ENCODE measurements at places on chromosomes 12 and 14.
A peak's percentile ranks its signal among the peaks of the same experiment; 100 is the strongest.

GRCh38 chr12:52203079-52203921 is 11.5 kb upstream of the KRT80 start:
- peak; percentile 19 for DNase-seq

- DNase-seq: peak; percentile 72
Measured at GRCh38 chr14:49621114-49621881, 699 bp downstream of the MGAT2 start.

- no peak for DNase-seq
Measured at GRCh38 chr14:20624495-20625070, 16.9 kb downstream of the OR6S1 start.

DNA sequence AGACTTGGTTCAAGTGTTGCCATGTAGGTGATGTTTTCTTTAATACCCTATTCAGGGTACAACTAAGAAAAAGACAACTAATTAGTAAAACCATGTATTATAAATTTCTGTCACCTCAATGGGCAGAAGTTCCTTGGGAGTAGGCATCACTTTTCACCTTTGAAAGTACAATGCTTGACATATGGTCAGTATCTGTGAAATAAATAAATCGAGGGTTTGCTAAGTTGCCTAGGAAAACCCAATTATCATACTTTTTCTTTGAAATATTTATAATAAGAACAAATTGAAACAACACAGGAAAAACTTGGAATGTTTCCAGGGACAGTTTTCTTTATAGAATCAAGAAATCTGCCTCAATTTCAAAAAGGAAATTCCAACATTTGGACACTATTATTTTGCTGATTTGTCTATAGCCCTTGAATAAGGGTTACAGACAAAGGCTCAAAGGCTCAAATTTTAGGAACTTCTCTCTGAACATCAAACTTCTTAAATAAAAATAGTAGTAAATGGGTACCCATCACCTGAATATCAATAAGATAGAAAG is 13.7 kb downstream of the FGD6 start:
- DNase-seq: no peak

DNA sequence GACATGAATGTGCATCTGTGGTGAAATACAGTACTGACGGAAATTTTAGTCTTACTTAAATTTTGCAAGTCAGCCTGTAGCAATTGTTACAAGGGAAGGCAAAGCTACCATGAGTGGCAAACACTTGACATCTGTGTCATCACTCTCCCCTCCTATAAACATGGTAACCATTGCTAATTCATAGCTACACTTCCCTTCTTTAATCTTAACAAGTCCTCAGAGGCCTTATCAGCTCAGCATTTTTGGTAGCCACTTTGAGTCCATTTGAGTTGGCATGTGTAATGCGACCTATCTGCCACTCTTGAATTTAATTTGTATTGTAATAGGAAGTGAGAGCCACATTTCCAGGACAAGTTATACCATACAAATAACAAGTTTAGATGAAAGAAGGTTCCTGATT is 218.1 kb downstream of the RMST start:
- no peak for DNase-seq

DNA sequence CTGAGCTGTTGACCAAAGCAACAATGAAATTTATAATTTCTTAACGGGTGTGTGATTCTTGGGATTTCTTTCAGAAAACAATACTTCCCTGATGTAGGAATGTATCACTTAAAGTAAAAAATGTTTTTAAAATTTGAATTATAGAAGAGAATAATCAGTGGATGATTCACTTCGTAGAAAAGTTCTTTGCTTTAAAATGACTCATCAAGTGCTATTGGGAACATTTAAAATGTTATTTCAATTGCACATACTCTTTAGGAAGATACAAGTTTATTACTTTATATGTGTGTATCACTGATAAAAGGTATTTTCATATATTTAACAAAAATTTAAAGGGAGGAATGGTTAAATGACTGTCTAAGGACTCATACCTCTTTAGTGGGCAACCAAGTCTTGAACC is 155.3 kb downstream of the PDE3A start:
- no peak for DNase-seq

GRCh38 chr14:76603713-76604112 is 157.6 kb upstream of the VASH1 start:
- DNase-seq: no peak

- DNase-seq: peak; percentile 34
Measured at GRCh38 chr12:47941871-47942613, 21.4 kb upstream of the TMEM106C start.

DNA sequence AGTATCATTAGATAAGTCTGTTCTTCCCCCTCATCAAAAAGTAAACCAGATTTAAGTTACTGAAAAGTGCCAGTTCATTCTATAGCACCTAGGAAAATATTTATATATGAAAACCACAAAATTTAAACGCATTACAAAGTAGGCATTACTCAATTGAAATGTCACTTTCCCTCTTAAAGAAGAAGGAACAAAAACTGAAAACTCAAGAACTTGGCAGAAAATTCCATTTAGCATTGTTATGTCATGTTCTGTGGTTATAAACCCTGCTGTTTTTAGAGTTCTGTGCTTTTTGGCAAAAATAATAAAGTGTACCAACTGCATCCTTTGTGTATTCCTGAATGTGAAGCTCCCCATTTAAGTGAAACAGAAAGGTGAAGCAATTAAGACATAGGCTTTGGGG is 3.6 kb downstream of the FGD4 start:
- no peak for DNase-seq

GRCh38 chr12:131378861-131379665 is 331.8 kb upstream of the SFSWAP start:
- no peak for DNase-seq

GRCh38 chr12:57591782-57592325 is 862 bp downstream of the PIP4K2C start:
- no peak for DNase-seq

DNA sequence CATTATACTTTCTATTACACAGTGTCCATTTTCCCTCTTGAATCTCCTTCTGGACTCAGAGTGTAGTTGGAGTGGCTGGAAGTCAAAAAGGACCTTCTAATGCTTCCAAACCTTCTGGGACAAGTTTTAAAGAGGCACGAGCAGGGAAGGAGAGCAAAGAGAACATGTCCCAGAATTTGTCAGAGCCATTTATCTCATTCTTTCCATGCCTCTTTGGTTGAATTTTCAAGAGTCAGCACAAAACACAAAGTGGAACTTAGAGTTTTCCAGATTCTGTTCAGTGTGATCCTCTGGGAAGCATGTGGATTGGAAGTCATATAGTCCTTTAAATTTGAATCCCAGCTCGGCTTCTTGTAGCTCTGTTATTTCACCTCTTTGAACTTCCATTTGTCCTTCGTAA is 138.2 kb upstream of the PWP1 start:
- no peak for DNase-seq

DNA sequence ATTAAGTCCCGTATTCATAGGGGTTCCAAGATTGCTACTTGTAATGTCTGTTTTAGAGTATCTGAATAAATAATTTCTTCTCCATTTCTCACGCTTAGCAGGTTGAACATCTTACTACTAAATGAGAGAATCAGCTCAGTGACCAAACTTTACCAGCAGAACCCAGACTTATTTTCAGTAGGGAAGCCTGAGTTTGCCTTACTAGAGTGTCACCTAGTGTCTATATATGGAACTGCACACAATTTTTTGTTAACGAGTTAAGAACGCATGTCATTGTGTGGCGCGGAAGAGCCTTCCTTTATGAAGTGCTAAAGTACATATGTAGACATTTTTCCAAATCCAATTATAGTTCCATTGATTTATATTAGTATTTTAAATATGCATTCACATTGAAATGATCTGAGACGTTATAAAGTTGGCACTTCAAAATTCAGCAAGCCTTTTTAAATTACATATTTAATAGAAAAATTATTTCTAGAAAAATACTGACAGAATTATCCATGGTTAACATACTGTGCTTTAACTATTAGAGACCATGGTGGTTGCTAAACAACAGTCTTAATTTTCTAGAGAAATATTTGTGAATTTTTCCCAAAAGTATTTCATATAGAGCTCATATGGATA is 88.3 kb downstream of the RPS29 start:
- peak; percentile 75 for DNase-seq

GRCh38 chr14:84760489-84761126 is 769.3 kb upstream of the FLRT2 start:
- no peak for DNase-seq

DNA sequence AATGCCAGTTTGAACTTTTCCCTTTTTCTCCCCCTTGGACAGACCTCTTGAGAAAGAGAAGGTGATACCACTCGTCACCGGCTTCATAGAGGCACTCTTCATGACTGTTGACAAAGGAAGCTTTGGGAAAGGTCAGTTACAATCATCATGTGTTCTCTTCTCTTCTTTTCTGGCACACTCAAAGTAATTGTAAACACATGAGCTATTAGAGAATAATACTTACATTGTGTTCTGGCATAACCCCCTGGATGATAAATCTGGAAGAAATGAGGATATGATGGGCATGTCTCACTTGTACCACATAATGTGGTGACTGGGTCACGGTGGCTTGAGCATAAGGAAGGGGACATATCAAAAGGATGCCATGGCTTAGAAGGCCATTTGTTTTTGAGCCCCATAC is 20.0 kb downstream of the UTP20 start:
- DNase-seq: no peak

DNA sequence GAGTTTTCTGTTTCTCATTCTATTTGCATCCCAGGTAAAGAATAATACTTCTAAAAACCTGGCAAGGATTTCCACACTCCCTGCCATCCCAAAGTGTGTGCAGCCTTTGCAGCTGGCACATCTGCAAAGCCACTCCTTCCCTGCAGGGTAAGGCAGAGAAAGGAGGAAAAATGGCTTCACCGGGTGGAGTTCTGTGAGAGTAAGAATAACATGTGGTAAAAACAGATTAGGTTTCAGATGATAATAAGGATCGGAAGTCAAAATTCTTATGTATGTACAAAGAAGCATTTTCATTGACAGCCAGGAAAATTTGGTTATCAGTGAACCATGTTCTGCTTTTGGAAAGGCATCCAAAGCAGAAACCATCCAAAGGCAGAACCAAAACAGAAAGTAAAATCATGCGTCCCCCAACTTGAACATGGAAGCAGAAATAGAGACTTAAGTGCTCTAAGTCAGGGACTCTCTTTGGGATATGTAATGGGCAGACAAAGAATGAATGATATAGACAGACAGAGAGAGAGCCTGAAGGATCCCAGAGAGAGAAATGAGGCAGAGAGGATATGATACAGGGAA is 192.6 kb upstream of the CCDC196 start:
- no peak for DNase-seq

- no peak for DNase-seq
Measured at GRCh38 chr12:52440821-52441319, 6.7 kb upstream of the KRT75 start.

DNA sequence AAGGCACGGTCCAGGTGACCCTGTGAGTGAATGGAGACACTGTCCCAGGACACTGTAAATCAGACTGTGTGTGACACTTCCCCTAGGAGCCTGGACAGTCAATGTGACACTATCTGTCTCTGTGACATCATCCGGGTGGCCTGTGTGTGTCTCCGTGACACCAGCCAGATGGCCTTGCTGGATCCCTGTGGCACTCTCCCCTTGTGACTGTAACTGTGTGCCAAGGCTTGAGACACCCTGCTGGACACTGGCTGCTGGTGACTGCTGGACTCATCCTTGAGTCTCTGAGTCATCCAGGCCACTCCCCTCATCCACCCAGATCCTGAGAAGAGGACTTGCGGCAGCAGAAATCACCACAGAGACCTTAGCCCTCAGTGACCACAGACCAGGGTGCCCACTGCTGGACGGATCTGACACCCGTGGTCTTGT is 51.6 kb downstream of the MVK start:
- no peak for DNase-seq

DNA sequence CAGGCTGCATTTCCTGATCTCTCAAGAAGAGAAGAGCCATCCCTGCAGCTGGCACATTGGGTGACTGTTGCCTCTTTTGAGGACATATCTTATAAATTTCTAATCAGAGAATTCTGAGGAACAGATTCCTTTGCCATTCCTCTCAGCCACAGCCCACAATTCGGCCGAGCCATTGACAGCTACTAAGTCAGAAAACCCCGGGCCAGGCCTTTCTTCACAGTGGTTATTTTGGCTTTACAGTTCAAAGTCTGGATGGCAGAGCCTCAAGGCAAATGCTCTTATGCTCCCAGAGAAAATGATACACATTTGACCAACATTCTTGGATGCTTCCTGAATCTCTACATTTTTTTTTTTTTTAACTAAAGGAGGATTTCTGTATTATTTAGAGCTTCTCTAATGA is 138.4 kb upstream of the FRMD6 start:
- no peak for DNase-seq

GRCh38 chr14:65961004-65961403 is 525.2 kb upstream of the CCDC196 start:
- DNase-seq: peak; percentile 12

DNA sequence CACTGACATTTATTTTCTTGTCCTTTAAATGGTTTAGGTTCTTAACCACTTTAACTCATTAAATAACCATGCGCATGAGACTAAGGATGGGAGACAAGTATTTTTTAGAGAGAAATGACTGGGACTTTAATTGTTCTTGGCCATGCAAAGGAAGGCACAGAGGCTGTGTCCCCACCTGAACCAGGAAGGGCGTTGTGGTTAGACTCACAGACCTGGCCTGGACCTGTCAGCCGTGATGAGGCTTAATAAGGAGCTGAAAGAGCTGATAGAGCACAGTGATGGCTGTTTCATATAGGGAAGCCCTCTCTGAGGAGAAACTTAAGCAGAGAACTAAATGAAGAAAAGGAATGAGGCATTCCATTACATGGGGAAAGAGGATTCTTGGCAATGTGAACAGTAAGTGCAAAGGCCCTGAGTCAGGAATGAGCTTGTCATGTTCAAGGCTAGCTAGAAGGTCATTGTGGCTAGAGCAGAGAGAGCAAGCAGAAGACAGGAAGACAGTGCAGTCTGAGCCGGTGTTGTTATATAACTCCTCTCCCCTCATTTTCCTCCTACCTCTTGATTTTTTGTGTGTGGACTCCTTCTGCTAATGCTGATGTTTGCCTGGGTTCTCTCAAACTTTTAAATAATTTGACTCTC is 74.4 kb upstream of the ANO4 start:
- no peak for DNase-seq

- DNase-seq: no peak
Measured at GRCh38 chr12:10070380-10070779, 28.4 kb downstream of the CLEC1A start.

DNA sequence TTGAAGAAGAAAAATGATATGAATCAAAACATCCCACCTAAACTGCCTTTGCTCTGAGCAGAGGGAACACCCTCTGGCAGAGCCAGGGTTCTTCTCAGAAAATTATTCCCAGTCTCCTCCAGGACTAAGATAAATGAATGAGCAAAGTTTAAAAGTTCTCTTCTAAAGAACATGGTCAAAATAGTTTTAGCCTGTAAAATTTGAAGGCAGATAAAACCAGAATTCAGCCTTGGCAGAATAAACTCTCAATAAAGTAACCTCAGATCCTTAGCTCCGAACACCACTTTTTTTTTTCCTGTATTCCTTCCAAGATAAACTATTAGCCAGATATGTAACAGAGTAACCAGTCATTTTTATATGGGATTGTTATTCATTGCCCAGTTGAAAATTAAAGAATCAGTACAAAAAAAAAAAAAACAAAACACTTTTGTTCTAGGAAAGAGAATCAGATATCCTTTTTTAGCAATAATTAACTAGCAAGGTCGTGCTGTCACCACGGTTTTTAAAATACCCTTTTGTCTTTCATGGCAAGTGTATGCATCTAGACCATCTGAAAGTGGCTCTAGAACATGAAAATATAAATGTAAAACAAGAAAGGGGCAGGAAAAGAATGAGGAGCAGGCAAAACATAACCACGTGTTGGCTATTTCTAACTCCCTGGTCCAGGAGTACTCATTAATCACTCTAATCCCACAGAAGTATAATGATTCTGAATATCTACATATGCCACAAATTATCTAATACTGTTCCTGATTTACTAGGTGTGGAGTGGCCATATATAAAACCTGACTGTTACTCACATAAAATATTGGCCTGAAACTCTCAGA is 60.8 kb downstream of the CAPZA3 start:
- DNase-seq: no peak
